Nucleus accumbens (tissue), 56 donors: ENCODE measurements at places on chromosomes 12 and 14.

GRCh38 chr14:105617201-105617777 is 90.9 kb downstream of the TMEM121 start:
- DNase-seq = no peak

GRCh38 chr14:70013271-70013873 is 134.2 kb downstream of the SMOC1 start:
- no peak for DNase-seq

DNA sequence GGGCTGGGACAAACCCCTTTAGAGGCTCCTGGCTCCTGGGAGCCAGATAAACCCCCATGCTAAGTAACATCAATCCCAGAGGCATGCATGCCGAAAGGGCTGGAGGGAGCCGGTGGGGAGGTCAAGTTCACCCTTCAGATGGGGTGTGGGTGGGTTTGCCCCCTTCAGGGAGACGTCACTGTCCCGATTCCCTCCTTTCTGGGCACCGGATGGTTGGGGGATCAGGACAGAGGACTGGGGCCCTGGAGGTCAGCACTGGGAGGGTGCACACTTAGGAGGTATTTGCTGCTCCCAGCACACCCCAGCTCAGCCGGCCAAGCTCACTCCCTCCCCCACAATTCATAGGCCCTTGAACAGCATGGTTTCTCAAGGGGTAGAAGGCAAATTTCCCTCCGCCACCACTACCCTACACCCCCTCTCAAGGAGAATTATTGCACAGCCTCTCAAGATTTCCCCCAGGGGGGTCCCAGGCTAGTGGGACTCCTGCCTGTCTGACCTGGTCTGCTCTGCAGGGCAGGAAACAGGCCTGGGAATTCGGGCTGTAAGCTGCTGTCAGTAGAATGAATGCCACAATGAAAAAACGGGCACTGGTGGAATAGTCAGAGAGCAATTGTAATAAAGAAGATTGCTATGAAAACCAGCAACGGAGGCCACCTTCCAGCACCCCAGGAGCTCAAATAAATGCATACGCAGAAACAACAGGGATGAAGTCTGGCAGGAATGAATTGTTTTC is 63.5 kb downstream of the GALNT16 start:
- DNase-seq = no peak

DNA sequence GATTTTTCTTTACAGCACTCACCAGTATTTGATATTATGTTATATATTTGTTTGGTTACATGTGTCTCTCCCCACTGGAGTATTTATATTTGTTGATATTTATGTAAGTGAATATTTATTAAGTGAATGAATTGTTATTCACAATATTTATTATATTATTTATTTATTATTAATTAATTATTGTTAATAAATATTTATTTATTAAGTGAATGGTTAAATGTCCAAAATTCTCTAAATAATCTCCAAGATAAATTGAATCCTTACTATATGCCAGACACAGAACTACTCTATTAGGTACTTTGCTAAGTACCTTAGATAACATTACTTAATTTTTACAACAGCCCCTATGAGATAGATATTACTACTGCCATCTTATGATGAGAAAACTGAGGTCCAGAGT is 10.2 kb upstream of the CRY1 start:
- DNase-seq = no peak

GRCh38 chr12:110335481-110336045 is 54.5 kb downstream of the ATP2A2 start:
- DNase-seq = no peak

- no peak for DNase-seq
Observed at GRCh38 chr12:6921996-6922946, 5.5 kb upstream of the ATN1 start.

GRCh38 chr12:114682106-114682784 is 1.7 kb downstream of the TBX3 start:
- DNase-seq = no peak

DNA sequence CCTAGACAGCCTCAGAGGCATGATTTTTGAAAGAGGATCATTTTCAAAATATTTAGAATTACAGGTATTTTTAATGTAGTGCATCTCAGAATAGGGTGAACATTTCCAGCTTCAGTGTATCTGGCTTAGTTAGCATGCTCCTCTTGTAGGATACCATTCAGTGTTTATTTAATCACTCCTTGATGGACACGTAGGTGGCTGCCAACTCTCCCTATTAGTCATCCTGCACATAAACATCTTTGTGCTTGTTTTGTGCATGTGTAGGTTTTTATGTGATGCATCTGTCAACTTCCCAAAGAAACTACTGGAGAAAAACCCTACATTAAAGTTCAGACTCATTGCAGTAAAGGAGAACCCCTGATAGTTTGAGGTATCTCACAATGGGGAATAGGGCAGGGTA is 52.5 kb upstream of the RBM19 start:
- DNase-seq = no peak

DNA sequence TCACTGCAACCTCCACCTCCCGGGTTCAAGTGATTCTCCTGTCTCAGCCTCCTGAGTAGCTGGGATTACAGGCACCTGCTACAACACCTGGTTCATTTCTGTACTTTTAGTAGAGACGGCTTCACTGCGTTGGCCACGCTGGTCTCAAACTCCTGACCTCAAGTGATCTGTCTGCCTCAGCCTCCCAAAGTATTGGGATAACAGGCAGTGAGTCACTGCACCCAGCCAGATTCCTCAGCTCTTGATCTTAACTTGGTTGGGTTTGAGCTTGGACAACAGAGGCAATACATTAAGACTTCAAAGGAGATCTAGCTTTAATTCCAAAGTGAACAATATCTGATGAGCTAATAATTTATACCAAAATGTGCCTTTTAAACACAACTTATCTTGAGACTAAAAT is 5.6 kb downstream of the DAZAP2 start:
- DNase-seq = no peak

DNA sequence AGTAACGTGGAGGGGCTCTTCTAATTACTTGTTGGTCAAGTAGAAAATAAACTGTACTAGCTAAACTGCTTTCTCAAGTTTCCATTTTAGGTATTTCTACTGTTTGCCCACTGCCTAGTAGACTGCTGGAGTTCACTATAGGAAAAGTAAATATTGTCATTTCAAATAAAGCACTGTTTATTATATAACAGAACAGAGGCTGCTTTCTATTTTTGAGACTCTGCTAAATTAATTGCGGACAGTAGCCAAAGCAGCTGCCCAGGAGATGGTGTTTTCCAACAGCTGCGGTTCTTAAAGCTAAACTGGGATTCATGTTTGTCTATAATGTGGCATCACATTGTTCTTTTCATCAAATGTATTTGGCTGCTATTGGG is 15.9 kb upstream of the SIX1 start:
- DNase-seq = no peak

DNA sequence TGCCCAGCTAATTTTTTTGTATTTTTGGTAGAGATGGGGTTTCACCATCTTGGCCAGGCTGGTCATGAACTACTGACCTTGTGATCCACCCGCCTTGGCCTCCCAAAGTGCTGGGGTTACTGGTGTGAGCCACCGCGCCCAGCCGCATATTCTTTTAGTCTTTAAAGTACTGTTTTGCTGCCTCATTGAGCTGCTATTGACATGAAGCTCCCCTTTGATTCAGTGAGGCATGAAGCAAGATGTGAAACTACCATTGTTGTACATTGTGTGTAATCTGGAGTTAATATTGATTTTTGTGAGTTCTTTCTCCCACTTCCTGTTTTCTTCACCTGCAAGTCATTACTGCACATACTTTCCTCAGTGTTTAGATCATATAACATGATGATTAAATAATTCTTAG is 80.8 kb downstream of the MNAT1 start:
- DNase-seq = no peak

DNA sequence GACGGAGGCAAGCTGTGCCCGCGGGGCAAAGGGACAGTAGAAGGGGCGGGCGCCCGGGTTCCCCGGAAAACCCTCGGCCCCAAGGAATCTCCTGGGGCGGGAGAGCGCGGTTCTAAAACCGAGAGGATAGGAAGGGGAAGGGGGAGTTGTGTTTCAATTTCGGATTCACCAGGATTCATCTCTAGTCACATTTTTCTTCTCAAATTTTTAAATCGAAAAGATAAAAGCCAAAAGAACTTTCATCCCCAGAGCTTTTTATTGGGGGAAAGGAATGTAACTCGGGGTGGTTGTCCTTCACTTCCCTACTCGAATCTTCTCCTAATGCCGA is 1.4 kb downstream of the BMP4 start:
- no peak for DNase-seq

DNA sequence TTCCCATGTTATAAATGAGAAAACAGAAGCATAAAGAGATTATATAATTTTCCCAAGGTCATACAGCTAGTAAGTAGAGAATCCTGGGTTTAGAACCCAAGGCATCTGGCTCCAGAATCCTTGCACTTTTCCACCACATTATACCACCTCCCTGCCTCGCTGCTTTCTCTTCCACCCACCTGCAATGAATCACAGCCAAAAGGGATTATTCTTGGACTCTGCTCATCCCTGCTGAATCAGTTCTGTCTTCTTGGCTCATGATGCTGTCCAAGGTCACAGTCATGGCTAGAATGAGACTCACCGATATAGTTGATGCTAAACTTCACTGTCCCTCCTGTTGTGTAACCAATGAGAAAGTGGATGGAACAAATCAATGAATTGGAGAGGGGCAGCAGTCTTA is 356.6 kb downstream of the FUT8 start:
- DNase-seq = peak; percentile 43

DNA sequence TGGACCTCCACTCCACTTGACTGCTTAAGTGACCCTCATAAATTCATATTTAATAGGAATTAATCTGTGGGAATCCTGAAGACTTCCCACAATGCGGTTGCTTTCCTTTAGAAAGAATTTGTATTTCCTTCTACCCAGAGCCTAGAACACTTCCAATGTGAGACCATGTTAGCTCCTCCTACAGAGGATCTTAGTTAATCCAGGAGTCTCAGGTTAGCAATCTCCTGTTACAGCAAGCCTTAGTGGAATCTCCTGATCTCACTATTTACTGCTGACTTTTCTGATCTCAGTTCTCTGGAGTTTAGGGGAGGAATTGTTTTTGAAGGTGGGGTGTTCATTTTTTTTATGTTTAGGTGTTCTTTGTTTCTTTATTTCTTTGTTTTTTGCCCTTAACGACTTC is 186.0 kb downstream of the SLC25A21 start:
- no peak for DNase-seq

GRCh38 chr12:109064143-109064542 is 11.8 kb downstream of the USP30 start:
- DNase-seq = no peak

GRCh38 chr12:82818271-82819035 is 131.7 kb downstream of the TMTC2 start:
- DNase-seq = no peak

GRCh38 chr14:97641827-97642226 is 844.6 kb downstream of the VRK1 start:
- DNase-seq = no peak

- peak; percentile 9 for DNase-seq
Observed at GRCh38 chr14:57317248-57317833, 48.6 kb downstream of the AP5M1 start.

DNA sequence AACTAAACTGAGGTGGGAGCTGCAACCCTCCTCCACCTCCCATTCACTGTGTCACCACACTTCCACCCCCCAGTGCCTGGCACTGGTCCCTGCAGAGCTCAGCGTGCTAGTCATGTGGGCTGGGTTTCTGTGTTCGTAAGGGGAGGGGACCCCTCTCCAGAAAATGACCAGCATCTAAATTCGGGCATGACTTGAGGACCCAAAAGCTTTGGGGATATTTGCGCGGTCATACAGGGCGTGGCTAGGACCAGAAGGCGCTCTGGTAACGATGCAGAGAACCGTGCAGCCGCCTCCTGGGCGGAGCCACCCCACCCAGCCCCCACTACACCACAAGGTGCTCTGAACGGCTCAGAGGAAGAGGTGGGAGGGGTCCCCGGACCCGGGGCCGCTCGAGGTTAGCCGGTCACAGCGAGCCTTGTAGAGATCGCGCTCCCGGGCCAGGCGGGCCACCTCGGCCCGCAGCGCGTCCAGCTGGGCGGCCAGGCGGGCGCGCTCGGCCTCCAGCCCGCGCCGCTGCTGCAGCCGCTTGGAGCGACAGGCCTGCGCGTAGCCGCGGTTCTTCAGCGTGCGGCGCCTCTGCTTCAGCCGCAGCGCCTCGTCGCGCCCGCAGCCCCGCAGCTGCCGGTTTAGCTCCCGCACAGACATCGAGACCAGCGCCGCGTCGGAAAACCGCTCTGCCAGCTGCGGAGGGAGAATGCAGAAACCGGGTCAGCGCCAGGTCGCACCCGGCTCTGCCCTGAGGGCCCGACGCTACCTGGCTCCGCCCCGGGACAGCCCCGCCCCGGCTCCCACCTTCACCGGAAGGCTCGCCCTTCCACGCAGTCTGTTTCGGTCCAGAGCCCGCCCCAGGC is 9.8 kb downstream of the CPNE6 start:
- peak; percentile 26 for DNase-seq

GRCh38 chr12:96448300-96448699 is 41.1 kb upstream of the CFAP54 start:
- no peak for DNase-seq

GRCh38 chr14:95106971-95107370 is 50.4 kb downstream of the DICER1 start:
- DNase-seq = no peak

- DNase-seq = no peak
Observed at GRCh38 chr14:61184112-61184511, 97.0 kb downstream of the TMEM30B start.

GRCh38 chr14:31006703-31007102 is 18.7 kb upstream of the AP4S1 start:
- no peak for DNase-seq

GRCh38 chr12:56280849-56281248 is 14.1 kb downstream of the COQ10A start:
- DNase-seq = no peak

DNA sequence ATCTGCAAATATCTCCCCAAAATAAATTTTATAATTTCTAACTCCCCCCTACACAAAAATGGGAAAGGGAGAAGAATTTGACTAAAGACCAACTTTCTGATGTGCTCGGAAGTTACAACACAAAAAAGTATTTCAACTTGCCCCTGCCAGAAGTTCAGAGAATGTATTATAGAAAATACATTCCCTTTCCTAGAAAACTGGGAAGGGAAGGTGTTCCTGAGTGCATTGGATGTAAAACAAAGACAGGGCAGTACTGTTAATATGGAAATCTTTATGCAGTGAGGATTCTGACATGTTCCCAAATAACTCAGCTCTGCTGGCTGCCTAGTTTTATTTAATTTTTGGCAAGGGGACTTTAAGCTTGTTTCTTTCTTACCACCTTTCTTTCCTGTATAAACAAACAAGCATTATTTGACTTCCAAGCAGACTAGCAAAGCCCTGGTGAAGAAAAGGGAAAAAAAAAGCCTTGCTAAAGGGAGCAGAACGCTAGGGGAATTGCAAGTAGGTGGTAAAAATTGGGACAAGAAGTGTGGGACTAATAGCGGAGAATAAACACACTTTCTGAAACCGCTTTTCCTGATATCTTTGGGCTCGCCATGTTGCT is 124.1 kb downstream of the STXBP6 start:
- no peak for DNase-seq

- no peak for DNase-seq
Observed at GRCh38 chr14:69263771-69264170, 3.8 kb downstream of the GALNT16 start.
